ENCODE measurements at places on chromosomes 1 and 21. TPM values are rescaled to one million over a fixed set of nuclear protein-coding genes. Genes with fewer than 3 reads are reported as not detected.

TNFSF4 gene
- total RNA-seq, result 5.2 TPM

SPRR2F gene
- not detected for total RNA-seq

DNA sequence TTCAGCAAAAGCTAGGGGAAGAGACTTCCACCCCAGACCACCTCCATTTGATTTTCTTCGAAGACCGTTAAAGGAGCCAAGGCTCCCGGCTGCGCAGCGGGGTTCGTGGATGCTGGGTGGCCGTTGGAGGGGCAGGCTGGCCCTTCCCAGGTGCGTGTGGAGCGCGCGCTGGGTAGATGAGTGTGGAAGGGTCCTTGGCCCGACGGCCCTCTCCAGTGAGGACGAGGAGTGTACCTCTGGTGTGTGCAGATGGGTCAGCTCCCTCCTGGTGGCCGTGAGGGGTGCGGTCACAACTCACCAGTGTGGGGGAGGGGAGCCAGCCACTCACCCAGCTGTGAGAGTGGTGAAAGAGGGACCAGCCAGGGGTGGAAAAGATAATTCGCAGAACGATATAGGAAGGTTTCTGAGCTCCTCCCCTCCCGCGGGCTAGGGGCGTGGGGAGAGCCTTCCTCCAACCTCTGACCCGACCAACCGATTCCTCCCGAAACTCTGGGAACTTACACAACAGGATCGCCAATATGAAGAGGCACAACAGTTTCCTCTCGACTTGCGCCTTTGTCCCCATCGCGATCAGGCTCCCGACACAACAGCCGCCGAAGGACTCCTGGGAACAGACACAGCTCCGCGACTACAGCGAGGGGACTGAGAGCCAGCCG lies at the start of gene F11R:
Gene F11R (minus strand): TSS at position 644 of the 656 bp plus-strand sequence. CDS start 79 bp downstream, at position 565.
- DNase-seq, result no peak

DNA sequence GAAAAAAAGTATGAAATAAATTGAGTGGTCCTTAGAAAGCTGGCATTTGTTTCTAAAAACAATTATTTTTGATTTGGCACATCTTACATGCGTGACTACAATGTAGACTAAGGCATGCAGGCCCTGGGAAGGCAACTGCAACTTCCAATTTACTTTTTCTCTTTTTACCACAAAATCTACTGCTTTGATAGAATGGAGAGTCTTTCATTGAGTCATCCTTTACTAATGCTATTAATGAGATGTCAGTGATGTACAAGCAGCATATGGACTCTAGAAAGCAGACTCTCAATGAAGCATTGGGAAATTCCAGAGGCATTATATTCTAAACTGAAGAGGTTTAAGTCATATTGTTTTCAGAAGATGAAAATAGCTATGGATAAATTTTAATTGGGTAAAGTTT lies 29.6 kb upstream of the PRRX1 start:
- DNase-seq, result no peak

DNA sequence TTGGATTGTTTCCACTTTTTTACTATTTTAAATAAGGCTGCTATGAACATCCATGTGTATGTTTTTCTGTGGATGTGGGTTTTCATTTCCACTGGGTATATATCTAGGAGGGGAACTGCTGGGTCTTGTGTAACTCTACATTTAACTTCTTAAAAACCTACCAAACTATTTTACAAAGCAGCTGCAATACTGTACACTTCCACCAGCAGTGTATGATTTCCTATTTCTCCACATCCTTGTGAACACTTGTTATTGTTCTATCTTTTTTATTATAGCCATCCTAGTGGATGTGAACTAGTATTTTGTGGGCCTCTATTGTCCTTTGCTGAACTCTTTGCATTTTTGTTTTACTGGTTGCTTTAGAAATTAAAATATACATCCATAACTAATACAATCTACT lies 33.4 kb downstream of the DIPK1A start:
- DNase-seq, result no peak

GRCh38 chr1:207751790-207752455 lies at the start of gene CD46:
Gene CD46 (plus strand): TSS chr1:207752054. CDS start chr1:207752213, 159 bp downstream.
- peak; percentile 96 for DNase-seq

DNA sequence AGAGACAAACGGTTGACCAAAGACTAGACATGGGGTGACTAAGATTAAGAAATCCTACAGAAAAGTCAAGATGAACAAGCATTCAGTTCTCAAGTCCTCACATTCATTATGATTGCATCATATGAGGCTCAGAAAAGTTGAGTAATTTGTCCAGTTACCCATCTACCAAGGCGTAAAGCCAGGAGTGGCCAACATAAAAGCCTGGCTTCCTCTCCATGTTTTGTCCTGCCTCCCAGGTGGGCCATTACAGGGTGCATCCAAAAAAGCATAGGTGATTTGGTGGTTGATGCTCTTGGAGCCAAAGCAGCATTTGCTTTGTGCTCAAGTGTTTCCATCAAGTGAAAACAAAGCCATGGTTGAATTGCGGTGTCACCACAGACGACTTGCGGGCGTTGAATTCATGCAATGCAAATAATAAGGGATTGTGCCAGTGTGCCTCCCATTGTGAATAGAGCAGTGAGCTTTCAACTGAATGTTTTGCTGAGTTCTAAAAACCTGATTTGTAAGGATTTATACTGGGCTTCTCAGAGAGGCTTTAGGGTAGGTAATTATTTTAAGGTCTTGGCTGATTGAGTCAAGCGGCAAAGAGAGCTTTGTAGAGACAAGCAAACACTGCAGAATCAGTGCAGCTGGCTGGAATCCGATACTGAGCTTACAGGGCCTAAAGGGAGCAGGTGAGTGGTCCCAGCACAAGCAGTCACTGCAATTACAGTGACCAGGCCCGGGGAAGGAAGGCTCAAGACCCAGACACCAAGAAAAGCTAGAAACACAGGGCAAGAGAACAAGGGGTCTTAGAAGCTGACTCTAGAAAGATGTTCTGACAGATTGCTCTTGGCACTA lies 54.1 kb downstream of the KCNJ15 start:
- DNase-seq, result no peak

GRCh38 chr1:156497078-156497742 lies 3.4 kb downstream of the MEF2D start:
- DNase-seq, result no peak

GRCh38 chr1:186152620-186153239 lies 222.3 kb downstream of the TPR start:
- DNase-seq, result no peak

GRCh38 chr1:185376840-185377635 lies 60.0 kb upstream of the IVNS1ABP start:
- no peak for DNase-seq

All from activated naive CD8-positive, alpha-beta T cell treated with anti-CD3 and anti-CD28 coated beads for 36 hours (primary cell).